ENCODE measurements at places on chromosomes 6 and 20.
A peak's percentile ranks its signal among the peaks of the same experiment; 100 is the strongest.

- no peak for DNase-seq
These were observed 126.5 kb upstream of the RIPOR2 start for GRCh38 chr6:25062070-25062811.

- DNase-seq = no peak
These were observed 1241.7 kb upstream of the ADGRB3 start for GRCh38 chr6:67393356-67393755.

DNA sequence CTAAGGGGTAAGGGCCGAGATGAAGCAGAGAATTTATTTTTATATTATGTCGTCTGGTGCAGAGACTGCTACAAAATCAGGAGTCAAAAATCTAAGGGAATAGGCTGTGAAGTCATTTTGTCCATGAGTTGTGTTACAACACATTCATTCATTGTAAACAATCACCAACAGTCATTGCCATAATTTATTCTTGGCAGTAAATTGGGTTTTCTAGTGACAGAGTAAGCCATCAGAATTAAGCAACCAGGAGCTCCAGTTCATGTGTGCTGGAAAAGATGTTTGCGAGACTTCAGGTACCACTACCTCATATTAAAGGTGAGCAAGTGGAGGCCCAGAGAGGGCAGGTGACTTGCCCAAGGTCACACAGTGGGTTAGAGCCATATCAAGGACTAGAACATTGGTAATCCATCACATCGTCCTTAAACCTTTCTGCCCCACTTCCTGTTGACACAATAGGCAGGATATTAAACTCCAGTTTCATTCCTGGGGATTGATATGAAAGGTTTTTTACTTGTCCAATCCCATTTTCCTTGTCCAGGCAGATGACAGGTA, 46.0 kb downstream of the E2F3 start:
- no peak for DNase-seq

GRCh38 chr6:123997223-123997622, 193.6 kb downstream of the NKAIN2 start:
- no peak for DNase-seq

DNA sequence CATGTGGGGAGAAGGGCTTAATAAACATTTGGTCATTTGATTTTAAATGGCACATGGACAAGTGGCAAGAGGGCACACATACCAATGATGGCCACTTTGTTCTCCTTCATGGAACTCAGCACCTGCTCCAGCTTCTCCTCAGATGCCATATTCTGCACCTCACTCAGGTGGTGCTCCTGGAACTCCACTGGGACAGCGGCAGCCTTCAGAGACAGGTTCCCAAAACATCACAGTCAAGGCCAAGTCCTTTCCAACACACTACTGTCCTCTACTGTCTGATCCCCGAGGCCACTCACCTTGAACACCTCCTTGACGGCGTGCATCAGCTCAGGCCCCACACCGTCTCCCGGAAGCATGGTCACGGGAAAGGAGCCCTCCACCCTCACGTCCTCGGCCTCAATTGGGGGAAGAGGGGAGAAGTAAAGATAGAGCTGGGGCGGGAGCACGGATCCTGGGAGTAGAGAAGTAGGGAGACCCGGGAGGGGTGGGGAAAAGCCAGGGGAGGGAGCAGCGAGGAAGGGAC, 591 bp downstream of the IDH3B start:
- DNase-seq = no peak

DNA sequence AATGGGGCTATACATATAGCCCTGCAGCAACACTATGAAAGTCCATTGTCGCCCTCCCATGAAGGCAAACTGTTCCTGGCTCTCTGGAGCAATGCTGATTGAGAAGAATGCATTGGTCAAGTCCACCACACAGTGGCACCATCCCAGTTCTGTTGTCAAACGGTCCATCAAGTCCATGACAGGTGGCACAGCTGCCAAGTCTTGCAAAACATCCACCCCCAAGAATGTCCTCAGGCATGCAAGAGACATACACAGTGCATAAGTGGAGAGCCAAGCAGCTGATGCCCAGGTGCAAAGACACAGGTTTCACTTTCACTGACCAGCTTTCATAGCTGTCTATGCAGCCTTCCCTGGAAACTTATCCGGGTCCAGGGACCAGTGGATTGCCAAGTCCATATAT, 17.5 kb downstream of the ZNF391 start:
- no peak for DNase-seq

DNA sequence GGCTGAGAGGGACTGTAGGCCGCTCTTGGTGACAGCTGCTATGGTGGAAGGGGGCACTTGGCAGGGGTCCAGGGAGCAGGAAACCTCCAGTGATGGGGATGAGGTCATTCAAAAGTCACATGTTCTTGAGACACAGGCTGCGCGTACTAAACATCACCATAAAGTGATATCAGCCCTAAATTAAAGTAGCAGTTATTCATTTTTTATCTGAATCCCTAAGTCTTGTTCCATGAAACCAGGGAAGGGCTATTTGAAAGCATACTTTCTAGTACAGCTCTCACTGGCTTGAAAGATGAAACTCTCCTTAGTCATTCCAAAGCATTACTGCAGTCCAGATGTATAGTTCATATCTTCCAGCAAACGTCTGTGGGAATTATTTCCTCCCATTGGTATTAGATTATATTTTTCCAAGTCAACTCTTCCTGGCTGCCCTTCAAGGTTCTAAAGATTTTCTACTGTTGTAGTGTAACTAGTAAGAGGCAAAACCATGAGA, 373.1 kb downstream of the CD109 start:
- no peak for DNase-seq

GRCh38 chr20:56411759-56412472, at the start of gene CASS4:
Gene CASS4, plus strand, starts transcription at chr20:56412260. Its CDS starts 199 bp downstream, at chr20:56412459.
- DNase-seq = peak; percentile 34

GRCh38 chr20:61912665-61913422, 152.8 kb downstream of the TAF4 start:
- no peak for DNase-seq

DNA sequence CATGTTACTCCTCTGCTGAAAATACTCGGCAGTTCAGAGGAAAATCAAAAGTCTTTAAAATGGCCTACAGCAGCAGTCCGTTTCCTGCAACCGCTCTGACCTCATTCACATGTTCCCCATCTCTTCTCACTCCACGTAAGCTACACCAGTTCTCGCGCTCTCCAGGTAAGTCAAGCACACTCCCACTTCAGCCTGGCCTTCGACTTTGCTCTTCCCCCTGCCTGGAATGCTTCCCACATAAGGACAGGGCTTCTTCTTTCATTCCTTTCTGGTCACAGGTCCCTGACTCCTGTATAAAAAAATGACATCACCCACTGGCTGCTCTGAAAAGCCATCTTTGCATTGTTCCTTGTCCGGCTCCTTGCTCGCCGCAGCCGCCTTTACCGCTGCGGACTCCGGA, 42.7 kb downstream of the MGME1 start:
- no peak for DNase-seq

DNA sequence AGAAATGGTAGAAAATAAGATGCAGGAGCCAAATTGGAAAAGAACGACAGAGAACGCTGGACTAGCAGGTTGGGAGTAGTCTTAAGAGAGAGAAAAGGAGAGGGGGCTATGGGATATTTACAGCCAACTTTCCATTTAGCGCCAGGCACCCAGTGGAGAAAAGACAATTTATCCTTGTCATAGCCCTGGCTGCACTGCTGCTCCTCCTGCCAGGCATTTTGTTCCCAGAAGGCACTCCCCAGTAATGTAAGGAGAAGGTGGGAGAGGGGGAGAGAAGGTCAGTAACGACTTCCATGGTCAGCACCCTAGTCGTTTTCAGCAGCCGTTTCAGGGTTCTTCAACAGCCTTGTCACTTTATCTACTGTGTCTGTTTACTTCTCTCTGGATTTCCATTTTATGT, 159.0 kb downstream of the TRMT11 start:
- no peak for DNase-seq

GRCh38 chr6:13415283-13415682, 72.1 kb downstream of the GFOD1 start:
- DNase-seq = no peak

- DNase-seq = no peak
These were observed 13.5 kb upstream of the MLIP start for GRCh38 chr6:54097753-54098152.

- peak; percentile 35 for DNase-seq
These were observed 36.6 kb downstream of the PTPN1 start for GRCh38 chr20:50546729-50547314.
